ENCODE measurements at places on chromosomes 7 and 10.

DNA sequence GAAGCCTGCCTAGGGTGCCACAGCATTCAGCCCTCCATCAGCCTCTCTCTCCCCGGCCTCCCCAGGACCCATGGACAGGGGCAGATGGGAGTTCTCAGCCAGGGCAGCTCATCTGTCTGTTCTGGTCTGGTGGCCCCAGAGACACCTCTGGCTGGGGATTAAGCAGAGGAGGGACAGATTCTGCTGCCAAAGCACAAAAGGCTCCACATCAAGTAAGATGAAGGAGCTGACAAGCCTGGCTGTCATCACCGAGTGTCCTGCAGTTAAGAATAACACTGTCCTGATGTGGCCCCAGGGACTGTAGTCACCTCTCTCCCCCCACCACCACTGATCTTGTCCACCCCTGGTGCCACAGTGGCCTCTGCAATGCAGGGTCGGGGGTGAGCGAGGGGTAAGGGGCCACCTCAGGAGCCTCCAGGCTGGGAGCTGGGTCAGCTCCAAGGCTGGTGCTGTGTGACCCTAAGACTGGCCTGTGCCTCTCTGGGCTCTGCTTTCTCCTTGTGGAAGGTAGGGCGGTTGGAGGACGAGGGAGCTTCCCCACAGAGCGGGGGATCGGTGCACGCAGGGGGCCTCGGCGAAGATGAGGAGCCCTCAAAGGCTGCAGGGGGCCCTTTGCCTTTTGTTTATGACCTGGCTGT lies 18.7 kb downstream of the C10orf105 start:
- no peak for DNase-seq

DNA sequence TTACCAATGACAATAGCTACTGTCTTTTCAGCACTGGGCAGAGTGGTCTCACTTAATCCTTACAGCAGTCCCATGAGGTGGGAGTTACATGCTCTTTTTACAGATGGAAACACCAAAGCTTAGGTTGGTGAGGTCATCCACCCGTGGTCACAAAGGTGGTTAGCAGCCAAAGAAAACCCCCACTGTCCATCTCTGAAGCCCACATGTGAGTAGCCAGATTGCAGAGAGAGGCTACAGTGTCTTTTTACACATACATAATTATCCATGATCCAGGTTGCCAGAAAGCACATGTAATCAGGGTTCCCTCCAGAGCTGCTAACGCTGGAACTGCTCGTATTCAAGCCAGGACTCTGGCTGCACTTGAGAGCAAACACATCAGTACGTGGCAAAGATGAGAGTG lies 24.6 kb upstream of the ANKRD2 start:
- DNase-seq: no peak

- DNase-seq: no peak
Observed at GRCh38 chr7:24825931-24826661, 68.8 kb upstream of the GSDME start.

DNA sequence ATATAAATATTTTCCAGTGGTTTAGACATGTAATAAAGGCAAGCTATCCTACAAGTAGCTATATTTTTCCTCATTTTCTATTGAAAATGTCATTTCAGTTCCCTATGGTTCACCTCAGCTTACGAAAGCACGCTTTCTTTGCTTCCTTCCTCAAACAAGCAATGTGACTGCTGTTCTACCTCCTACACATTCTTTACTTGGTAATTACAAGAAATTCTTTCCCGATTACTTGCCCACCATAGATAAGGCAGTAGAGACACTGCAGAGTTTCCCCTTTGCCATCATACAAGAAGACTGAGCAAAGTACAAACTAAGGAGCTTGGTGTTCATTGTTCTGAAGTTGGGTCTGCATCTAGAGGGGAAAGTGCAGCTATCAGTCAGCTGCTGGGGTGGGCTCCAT lies 249.4 kb downstream of the CRPPA start:
- no peak for DNase-seq

DNA sequence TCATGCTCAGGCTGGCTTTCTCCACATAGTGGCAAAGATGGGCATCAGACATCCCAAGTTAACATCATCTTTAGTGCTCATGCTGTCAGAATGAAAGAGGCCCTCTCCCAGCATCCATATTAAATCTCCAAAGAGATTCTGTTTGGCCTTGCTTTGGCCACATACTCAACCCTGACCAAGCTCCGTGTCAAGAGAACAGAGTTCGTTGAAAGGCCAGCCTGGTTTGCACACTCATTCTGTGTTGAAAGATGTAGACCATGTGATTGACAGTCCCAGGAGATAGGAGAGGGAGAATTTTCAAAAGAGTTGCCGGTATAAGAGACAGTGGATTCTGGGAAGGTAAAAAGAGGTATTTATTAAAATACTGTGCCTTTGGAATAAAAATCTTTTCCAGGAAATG lies 19.7 kb downstream of the MET start:
- DNase-seq: no peak

GRCh38 chr7:112798274-112799159 lies 8.3 kb upstream of the TMEM168 start:
- DNase-seq: no peak

- DNase-seq: no peak
Observed at GRCh38 chr7:44390701-44391100, 65.3 kb upstream of the CAMK2B start.

DNA sequence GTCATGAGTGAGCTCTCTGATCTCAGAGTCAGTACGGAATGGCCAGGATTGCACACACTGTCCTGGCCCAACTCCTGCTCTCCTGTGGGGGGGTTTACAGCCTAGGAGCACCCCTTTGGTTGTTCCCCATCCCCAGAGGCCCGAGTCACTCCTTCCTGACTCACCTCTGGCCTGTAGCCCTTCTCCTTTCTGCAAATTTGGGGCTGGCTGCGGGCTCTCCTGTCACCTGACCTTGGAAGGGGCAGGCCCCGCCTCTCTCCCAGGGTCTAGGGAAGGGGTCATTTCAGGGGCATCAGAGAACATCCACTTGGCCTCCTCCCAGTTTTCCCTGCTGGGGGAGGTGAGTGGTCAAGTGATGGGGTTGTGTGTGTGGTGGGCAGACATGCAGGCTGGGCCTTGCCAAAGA lies 1.7 kb downstream of the NYAP1 start:
- DNase-seq: no peak

DNA sequence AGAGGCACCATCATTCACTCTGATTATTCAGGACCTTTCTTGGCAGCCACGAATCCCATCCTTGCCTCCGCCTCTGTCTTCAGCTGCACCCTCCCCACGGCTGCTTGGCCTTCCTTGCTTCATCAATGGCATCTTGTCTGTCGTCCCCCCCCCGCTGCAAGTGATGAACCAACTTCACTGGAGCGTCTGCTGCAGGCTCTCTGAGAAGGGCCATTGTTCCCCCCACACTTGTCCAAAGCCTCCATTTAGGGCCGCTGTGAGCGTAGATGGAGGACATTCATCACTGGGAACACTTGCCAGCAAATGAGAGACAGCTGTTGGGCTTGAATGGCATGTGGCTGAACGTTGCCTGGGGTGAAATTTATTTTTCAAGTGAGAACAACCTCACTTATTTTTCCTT lies 20.1 kb downstream of the AFAP1L2 start:
- DNase-seq: no peak

Data from HEK293T (cell line).